ENCODE measurements at places on chromosomes 5 and 9.

DNA sequence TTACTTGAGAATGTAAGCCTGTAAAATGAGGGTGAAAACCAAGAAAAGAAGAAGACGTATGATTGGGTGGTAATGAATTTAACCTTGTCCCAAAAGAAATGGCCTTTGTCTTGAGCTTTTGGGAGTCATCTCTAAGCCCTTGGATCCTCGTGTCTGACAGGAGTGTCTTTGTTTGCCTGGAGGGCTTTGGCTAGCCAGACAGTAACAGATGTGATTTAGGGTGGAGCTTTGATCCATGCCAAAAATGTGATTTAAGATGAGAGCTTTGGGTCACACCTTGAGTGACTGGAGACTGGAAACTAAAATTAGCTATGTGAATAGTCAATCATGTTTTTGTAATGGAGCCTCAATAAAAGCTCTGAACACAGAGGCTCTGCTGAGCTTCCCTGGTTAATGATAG is 25.9 kb upstream of the ZFAND5 start:
- DNase-seq: no peak

GRCh38 chr9:37915911-37916470 is 12.1 kb upstream of the SLC25A51 start:
- DNase-seq: no peak

DNA sequence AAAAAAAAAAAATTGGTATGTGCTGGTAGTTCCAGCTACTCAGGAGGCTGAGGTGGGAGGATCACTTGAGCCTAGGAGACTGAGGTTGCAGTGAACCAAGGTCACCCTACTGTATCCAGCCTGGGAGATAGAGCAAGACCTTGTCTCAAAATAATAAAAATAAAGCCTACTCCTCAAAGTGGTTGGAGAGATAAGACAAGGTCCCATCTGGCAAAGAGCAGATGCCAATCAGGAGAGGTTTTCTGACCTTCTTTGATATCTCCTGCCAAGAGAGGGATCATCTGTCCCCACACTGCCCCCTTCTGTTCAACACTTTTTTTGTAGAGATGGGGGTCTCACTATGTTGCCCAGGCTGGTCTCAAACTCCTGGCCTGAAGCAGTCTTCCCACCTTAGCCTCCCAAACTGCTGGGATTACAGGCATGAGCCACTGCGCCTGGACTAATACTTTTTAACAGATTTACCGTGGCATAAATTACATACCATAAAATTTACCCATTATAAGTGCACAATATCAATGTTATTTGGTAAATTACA is 64.7 kb downstream of the SH3PXD2B start:
- no peak for DNase-seq

- DNase-seq: no peak
Observed at GRCh38 chr9:133709015-133709611, 29.0 kb downstream of the SARDH start.

GRCh38 chr5:73232266-73233041 is 59.5 kb downstream of the TMEM174 start:
- DNase-seq: no peak

GRCh38 chr5:157331807-157332206 is 65.9 kb downstream of the CYFIP2 start:
- no peak for DNase-seq

DNA sequence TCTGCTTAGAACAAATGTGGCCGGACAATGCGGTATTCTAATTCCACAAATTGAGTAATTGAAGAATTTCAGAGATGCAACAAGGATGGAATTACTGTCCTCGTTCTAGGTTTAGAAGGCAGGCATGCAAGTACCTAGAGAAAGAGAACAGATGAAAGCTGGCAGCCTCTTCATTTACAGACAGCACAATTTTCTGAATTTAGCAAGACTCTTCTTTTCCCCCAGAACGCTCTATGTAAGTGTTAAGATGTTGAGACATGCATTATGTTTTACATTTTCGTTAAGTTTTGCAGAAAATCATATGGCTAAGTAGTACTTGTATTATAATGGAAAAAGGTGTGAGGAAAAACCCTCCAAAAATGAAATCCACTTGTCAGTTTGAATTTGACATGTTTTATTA is 259.5 kb upstream of the ARRDC3 start:
- no peak for DNase-seq

GRCh38 chr9:79977074-79977435 is 405.3 kb downstream of the TLE4 start:
- DNase-seq: no peak

GRCh38 chr9:132011896-132012295 is 67.8 kb downstream of the MED27 start:
- DNase-seq: no peak

DNA sequence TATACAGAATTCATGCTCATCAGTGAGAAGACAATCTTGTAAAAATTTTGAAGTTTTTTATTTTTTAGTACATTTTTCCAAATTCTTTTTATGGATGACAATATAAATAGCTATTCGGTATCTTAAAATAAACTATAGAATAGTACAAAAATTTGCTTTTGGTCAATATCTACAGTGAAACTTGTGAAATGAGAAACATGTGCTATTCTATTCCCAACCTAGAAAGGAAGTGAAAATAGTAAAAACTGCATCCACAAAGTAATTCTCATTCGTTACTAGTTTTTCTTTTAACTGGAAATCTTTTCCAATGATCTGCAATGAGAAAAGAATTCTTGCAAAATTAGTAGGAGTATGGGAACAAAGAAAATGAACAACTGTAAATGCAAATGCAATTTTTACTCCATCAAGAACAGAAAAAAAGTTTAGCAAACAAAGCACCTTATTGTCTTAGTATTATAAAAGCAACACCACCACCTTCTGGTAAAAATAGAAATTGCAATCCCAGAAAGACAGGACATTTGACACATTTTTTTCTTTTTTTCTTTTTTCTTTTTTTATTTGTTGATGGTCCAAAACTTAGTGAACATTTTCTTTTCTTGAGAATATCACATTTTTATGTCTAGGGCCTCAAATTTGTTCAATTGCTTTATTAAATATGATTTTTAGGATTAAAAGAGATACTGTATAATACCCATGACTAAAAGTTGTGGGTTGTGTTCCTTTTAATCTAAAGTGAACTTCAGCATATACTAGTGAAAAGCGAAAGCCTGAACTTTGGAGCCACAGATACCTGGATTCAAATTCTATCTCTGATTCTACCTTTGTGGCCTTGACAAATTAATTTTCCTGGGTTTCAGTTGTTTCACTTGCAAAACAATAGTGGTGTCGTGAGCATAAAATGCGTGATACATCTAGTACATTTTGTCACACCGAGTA is 72.3 kb downstream of the SLCO4C1 start:
- peak; percentile 66 for DNase-seq

GRCh38 chr5:149387982-149388381 is 8.9 kb upstream of the IL17B start:
- DNase-seq: no peak

DNA sequence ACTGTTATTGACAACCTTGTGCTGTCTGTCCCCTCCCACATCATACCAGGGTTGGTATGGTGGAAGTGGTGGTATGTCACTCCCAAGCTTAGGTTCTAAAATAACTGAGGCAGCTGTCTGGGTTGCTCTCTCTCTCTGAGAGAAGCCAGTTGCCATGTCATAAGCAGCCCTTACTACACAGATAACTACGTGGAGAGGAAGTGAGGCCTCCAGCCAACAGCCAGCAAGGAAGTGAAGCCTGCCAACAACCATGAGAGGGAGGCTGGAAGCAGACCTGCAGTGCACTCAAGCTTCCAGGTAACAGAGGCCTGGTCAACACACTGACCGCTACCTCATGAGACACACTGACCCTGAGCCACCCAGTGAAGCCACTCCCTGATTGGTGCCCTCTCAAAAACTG is 18.6 kb downstream of the CTNNAL1 start:
- peak; percentile 74 for DNase-seq

DNA sequence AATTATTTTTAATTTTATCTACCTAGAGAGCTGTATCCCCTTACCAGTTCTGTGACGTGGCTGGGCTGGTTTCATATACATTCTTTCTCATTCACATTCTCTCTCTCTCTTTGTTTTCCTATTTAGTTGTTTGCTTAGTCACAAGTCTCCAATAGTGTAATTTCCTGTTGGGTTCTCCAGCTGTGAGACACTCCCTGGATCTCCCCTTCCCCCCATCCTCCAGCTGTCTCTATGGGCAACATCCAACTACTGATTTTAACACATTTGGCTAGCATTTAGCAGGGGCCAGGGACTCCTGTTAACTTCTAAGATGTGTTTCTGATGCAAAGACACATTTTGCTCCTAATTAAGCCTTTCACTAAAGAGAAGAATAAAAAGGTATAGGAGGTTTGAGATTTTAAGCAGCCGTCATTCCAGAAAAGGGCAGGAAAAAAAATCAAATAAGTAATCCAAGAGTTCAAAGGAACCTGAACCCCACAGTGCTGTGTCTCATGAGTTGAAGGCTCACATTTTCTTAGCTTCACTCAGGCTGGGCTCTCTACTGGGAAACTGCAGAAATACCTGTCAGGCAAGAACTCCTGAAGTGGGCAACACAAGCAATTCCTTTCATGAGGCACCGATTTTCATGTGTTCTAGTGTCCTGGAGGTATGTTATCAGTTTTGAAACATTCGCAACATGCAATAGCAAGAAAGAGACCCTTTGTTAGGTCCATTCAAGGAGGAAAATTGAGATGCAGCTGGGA is 198.7 kb upstream of the C9orf72 start:
- DNase-seq: no peak
